Inflammatory macrophage (primary cell): ENCODE measurements at places on chromosomes 7 and 10.

DNA sequence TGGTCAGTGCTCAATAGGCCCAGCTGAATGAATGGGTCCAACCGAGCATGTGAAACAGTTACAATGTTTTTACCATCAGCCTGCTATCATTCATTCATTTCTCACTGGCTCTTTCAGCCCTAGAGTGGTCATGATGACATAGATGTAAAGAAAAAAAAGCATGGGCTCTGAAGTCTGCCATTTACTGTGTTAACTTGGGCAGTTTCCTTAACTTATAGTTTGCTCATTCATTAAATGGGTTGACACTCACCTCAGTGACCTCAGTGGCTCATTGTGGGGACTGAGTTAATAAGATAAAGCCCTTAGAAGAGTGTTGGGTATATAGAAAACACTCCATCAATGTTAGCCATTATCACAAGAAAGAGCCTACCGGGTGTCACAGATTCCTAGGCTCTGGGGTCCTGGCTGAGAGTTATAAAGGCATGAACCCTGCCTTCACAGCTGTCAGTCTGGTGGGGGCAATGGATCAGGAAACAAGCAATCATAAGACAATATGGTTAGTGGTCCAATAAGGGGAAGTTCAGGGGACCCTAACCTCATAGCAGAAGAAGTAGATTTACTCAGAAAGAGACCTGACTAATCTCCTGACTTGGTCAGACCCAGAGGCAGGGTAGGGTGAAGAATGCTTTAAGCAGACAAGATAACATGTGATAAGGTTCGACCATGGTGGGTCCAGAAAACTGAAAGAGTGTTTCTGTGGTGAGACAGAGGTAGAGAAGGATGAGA is 29.7 kb upstream of the GPAM start:
- DNase-seq, result no peak

GRCh38 chr7:80216996-80217842 is 82.6 kb downstream of the GNAI1 start:
- no peak for DNase-seq

GRCh38 chr10:34489973-34490745 is 324.9 kb downstream of the PARD3 start:
- DNase-seq, result no peak

DNA sequence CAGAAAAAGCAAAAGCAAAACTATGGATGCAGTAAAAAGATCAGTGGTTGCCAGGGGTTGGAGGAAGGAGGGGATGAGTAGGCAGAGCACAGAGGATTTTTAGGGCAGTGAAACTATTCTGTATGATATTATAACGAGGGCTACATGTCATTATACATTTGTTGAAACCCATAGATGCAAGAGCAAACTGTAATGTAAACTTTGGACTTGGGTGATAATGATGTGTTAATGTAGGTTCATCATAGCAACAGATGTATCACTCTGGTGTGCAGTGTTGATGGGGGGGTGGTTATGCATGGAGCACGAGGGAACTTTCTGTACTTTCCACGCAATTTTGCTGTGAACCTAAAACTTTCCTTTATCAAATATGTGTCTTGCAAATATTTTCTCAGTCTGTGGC is 23.2 kb downstream of the SLK start:
- no peak for DNase-seq

DNA sequence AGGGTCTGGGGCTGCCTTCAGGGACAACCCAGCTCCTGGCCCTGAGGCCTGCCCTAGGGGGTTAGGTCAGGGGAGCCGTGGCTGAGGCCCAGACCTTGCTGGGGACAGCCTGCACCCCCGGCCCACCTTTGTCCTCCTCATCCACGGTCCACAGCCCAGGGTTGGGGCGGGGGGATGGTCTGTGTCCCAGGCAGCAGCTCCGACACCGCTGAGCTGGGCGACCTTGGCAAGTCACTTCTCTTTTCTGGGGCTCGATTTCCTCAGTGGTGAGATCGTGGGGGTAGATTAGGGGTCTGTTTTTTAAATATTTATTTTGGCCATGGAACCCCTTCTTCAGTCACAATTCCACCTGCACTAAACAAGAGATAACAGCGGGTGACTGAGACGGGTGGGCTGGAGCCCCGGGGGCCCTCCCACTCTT is 30.9 kb downstream of the DNAJB12 start:
- no peak for DNase-seq

DNA sequence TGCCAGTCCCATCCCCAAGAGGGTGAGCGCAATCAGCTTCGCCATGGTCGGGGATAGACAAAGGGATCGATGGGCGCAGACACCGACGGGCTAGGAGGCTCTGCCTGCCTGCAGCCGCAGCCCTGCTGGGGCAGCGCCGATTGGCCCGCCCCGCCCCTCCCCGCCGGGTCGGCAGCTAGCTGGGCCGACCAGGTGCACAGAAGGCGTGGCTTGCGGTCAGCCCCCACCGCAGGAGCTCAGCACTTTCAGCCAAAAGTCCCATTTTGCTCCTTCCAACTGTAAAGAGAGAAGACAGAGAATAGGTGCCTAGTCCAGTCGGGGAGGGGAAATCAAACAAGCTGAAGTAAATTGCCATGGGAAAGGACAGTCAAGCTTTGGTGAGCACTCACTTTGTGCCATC is at the start of gene PON1:
PON1 (minus strand) TSS at position 102 of the 400 bp plus-strand sequence; CDS start at position 45, 57 bp downstream.
- no peak for DNase-seq

DNA sequence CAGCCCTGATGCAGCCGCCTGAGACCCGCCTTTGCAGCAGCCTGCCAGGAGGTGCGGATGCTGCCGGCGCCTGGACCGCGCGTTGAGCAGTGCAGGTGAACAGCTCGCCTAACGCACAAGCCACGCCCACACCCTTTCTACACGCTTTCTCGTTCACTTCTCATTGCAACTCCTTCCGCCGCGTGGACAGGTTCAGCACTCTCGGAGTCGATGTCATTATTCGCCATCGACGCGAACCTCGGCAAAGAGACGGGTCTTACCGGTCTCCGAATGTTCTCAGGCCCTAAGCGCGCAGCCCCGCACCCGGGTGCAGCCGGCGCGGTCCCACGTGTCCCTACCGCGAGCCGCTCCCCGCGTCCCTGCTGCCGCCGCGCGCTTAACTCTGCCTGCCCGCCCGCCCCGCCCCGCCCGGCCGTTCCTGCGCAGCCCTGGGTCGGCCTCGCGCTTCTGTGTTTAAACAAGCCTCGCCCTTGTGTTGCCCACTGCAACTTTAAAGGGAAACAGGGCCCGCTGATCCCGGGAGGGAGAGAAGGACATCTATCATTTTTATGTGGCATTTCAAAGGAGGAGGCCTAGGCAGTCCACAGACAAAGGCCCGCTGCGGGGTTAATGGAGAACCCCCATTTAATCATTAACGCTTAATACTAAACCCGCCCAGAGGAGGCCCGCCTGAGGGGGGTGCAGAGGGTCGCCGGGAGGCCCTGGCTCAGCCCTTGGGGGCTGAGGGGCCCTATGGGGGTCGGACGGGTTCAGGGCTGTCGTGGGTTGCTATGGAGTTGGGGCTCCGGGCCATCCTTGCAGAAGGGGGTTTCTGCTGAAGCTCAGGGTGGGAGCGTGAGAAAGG is 128.5 kb downstream of the WDR11 start:
- DNase-seq, result no peak

DNA sequence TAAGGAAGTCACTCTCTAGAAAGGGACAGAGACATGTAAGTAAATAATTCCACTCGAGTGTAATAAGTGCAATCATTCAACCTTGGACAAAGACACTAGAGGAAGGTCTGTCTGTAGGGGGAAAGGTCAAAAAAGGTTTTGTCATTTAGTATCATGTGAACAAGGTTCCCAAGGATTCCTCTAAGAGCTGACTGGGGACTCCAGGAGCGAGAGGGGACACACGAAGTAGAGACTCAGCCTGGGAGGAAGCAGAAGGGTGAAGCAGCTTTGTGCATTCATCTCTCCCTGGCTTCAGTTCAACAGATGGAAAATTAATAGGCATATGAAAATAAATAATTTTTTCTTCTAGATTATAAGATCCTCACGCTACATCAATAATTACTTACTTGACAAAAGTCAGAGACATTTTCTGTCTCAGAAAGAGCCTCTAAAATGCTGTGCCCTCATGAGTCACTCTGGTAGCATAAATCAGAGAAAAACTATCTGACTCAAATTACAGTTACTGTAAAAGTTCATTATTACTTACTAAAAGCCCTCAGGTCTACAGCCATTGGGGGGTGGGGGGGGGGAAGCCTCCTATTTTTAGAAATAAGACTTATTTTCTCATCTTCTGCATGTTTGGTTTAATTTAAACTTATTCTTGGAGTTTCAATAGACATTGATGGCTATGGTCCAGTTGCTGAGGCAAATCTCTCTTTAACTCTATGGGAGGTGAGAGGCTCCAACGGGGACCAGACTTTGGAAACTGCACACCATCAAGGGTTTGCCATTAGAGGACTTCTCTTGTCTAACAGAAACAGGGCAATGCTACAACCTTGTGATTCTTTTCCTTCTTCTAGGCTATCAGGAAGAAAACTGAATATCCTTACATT is 275.1 kb upstream of the KLF14 start:
- DNase-seq, result no peak

DNA sequence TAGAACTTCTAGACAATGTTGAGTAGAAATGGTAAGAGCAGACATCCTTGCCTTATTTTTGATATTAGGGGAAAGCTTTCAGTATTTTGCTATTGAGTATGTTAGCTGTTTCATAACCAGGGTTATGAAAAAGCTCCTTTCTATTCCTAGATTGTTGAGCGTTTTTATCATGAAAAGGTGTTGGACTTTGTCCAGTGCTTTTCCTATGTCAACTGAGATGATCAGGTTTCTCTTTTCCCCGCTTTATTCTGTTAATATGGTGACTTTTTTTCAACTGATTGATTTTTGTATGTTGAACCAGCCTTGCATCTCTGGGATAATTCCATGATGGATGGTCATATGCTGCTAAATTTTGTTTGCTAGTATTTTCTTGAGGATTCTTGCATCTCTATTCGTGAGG is 58.5 kb downstream of the LCOR start:
- no peak for DNase-seq
